ENCODE measurements at places on chromosomes 7 and 10.

DNA sequence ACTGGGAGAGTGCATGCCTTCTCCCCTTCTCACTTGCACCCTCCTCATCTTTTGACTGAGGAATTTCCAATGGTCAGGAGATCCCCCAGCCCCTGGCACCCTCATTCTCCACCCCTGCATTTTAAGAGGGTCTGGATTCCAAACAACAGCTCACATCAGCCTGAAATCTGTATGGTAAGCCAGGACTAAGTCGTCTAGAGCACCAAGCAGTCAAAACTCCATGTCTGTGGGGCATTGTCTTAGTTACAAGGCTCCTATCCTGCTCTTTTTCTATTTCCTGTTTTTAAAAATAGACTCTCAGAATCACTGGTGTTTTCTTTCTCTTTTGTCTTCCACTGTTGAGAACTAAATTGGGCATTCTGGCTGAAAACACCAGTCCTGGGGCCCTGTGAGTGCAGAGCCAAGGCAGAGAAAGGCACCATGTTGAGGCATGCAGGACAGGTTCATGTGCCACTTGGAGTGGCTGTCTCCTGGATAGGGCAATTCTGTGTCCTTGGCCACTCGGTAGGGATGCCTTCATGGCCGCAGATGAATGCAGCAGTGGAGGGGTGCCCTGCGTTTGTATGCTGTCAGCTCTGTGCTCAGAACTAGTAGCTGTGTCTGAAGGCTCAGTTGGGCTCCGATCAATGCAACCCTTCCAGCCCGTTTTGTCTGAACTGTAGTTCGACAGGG lies 216.6 kb upstream of the YAE1 start:
- no peak for DNase-seq

DNA sequence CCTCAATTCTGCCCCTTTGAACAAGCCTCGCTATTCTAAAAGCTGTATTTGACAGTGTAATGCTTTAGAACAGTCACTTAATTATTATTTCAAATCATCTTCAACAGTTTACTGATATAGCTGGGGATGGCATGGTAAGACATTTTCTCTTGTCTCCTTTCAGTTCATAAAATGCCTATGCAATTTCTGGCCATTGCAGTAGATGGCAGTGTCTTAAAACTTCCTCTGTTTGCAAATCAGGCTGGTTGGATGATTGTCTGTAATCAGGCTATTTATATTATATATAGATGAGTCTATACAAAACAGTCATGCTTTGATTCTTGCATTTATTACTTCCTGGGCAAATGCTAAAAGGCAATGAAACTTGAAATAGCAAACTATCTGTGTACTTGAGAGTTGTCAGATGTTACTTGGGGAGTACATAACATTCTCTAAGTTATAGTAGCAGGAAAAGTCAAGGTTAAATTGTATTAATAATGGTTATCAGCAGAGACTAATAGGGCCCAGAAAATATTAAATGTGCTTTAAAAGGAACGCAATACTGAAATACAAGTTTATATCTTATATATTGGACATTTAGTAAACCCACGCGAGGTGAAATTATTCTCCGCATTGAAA lies 55.5 kb upstream of the LHFPL3 start:
- no peak for DNase-seq

DNA sequence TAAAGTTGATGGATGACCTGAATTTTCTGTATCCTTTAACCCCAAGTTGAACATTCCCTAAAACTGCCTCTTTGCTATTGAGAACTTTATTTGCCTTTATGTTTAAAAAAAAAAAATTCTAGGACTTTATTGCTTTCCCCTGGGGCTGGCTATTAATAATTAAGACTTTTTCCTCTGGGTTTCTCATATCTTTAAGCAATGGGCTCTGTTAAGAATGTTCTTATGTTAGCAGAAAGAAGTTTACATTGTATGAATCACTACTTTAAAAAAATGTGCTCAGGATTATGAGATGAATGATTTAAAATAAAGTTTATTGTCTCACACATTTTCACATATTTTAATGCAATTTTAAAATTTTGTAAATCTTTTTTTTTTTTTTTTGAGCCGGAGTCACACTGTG lies 19.5 kb downstream of the TAX1BP1 start:
- DNase-seq = no peak

DNA sequence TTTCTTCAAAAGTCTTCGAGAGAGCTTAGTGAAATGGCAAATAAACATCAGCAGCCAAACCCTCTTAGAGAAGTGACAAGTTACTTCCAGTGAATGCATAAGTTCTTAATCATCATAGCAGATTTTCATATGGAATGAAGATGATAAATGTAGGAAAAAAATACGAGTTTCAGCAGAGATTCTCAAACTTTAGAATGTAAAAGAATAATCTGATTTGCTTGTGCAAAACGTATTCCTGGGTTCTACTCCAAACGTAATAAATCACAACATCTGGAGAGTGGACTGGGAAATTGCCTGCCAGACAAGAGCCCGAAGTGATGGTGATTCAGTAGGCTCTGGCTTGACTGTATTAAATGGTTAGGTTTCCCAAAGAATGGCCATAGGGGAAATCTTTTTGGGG lies 62.2 kb downstream of the AKR1E2 start:
- no peak for DNase-seq

- DNase-seq = no peak
These were observed 885.3 kb downstream of the XPNPEP1 start for GRCh38 chr10:109037978-109038377.

GRCh38 chr10:818010-818409 lies 113.5 kb downstream of the LARP4B start:
- DNase-seq = no peak

DNA sequence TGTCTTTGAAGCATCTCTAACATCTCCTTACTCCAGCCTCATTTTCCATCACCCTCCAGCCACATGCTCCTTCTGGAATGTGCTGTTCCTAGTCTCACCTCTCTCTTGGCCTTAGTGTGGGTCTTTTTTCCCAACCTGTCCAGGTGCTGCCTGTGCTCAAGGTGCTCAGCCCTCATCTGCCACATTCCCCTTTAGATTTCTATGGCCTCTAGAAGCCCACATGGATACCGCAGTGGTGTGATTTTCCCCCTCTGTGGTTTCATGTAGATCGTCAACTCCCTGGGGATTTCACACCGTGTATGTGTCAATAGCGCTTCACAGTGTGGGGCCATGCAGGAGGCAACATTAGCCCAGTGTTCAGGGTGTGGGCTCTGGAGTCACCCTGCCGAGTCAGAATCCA lies 32.5 kb downstream of the BMPER start:
- DNase-seq = no peak
